Motor neuron (in vitro differentiated cells): ENCODE measurements at places on chromosomes 13 and 19. TPM values are rescaled to one million over a fixed set of nuclear protein-coding genes. Genes with fewer than 3 reads are reported as not detected.

DNA sequence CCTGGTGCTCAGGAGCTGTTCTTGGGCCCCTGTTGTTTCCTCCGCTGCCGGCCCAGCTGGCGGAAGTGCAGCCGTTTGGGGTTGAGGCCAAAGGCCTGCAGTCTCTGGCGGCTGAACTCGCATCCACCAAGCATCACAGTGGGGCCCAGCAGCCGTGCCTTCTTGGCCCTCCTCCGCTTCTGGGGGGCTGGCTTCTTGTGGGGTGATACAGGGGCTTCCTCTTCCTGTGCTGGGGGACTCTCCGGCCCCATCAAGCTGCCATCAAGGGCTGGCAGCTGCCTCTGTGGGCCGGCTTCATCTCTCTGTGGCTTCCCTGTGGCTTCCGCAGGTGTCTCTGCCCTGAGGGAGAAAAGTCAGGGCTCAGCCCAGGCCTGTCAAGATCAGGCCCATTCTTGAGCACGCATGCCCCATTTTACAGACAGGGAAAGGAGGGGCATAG is 10.3 kb downstream of the ATG4D start:
- ATAC-seq: no peak

GRCh38 chr19:8567522-8568172 is 9.6 kb downstream of the MYO1F start:
- no peak for ATAC-seq

DNA sequence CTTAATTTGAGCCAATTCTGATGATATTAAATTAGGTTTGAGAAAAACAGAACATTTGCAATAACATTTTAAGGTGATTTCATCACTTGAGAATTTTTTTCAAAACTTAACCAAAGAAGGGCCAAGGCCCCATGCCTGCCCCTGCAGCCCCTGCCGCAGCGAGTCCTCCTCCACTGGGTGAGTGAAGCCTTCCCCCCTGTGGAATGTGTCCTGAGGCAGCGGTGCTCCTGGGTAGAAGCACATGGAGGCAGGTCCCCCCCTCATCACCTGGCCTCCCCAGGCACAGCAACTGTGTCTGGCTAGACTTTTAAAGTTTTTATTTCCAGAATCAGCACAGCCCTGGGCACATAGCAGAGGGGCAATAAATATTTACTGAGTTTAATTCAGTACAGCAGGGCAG is 10.8 kb downstream of the SOX1 start:
- ATAC-seq: no peak

DNA sequence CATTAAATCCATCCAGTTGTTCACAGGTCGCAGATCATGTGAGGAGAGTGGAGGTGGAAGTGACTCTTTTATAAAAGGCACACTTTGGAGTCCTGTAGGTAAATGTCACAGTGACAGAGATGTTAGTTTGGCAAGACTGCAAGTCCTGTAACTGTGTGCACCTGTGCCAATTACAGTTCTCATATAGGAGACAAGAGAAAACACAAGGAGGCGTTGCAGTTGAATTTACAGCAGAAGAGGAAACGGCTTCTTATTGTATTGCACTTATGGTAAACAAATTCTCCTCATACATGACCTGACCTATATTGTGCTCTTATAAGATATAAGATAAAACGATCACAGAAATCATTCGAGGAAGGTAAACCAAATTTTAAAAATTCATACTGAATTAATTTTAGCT is 732.8 kb upstream of the SLC10A2 start:
- ATAC-seq: no peak

- ATAC-seq: peak; percentile 3
Observed at GRCh38 chr19:1651568-1652291, 685 bp downstream of the TCF3 start.

DNA sequence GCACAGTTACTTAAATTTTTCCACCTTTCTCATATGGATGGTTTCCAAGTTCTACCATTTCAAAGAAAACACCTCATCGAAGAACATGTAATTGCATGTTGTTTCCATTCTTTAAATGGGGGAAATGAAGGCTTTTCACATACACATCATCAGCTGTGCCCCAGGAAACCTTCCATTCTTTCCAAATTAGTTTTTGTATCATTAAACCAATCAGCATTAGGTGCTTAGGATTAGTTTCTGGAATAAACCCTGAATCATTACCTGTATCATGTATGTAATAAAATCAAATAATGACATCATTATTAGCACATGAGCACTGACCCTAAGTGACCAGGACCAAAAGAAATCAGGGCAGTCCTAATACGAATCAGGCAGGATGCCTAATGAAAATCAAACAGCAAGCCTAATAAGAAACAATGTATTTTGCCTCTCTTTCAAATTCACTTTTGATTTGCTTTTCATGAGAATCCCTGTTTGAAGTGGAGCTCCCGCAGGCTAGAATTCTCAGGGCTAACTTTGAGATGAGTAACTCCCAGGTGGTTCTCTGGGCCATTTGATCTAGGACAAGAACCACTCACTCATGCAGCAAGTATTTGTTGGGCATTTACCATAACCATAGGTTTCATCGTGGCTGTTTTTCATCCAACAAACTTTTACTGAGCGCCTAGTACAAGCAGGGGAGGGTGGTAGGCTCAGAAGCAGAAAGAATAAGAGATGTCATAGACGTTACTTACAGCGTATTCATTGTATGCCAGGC is 89.2 kb downstream of the MZT1 start:
- ATAC-seq: no peak

The NXNL1 gene
- total RNA-seq: not detected in 2 replicates

The CD70 gene
- total RNA-seq: 12.8 and 13.8 TPM in 2 replicates

The FARP1 gene
- total RNA-seq: 81.9 and 112 TPM in 2 replicates
